ENCODE measurements at places on chromosomes 5 and 9. TPM values are rescaled to one million over a fixed set of nuclear protein-coding genes. Genes with fewer than 3 reads are reported as not detected.

The NUDT12 gene
- 1.4 TPM for total RNA-seq

The ROR2 gene
- 0.67 TPM for total RNA-seq

The NLN gene
- 49.5 TPM for total RNA-seq

The PDE6A gene
- total RNA-seq, result 0.17 TPM

The CRHBP gene
- total RNA-seq, result 0.21 TPM

The WASHC1 gene
- 12.4 TPM for total RNA-seq

The ZNF483 gene
- total RNA-seq, result 0.40 TPM

The SLCO6A1 gene
- total RNA-seq, result not detected

The ADAMTS2 gene
- total RNA-seq, result 0.09 TPM

The MRRF gene
- total RNA-seq, result 60.3 TPM

The LECT2 gene
- total RNA-seq, result not detected

Measured in A549 treated with RU486 at 1 μM for 4 hours (cell line).